Activated naive CD4-positive, alpha-beta T cell treated with anti-CD3 and anti-CD28 coated beads, Interleukin-2, amount 10 ng/mL, durations not matched to agents 7 days and 5 days (primary cell): ENCODE measurements at places on chromosomes 5 and 9.

- H3K4me3 ChIP-seq, result no peak overlapping the region
- no peaks in the 10 kb centered on the region for H3K27me3 ChIP-seq
- DNase-seq, result no peak
- H3K27ac ChIP-seq, result no peak overlapping the region
- H3K4me1 ChIP-seq, result peaks cover 7% of the 10 kb centered on the region
Measured at GRCh38 chr5:64822320-64822719, 53.6 kb downstream of the CWC27 start.

DNA sequence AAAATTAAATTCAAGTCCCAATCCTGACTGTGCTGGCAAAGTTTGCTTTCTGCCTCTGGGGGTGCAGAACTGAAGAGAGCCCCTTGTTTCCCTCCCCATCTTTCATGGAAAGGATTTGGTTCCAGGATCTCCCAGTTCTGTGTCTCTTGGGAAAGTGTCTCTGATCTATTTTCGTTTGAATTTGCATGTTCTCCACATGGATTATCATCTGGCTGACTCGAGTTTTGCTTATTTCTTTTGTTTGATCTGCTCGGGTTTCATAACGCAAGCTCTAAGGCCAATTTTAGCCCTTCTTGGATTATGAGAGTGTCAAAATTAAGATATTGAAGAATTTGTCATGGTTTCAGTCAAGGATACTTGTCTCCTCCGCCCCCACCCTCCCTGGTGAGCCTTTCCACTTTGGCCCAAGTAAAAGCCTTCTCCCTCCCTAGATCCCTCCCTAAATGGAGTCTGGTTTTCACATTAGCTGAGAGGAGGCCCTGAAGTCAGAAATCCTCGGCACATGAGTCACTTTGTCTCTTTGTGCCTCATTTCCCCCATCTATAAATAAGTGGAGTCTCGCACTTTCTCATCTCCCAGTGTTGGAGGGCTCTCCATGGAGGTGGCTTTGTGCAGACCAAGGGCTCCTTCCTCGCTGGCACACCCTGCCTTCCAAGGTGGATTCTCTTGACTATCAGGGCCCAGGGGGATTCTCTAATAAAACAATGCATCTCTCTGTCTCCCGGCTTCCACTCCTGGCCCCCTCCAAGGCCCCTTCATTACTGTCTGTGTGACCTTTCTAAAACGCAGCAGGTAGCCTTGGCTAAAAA is 17.3 kb downstream of the ADRB2 start:
- H3K27ac ChIP-seq, result no peak overlapping the region
- peaks cover 5% of the 10 kb centered on the region for H3K36me3 ChIP-seq
- no peak overlapping the region for H3K4me3 ChIP-seq
- DNase-seq, result no peak
- H3K27me3 ChIP-seq, result peaks cover 23% of the 10 kb centered on the region

- H3K36me3 ChIP-seq, result no peaks in the 10 kb centered on the region
- no peak overlapping the region for H3K4me3 ChIP-seq
- H3K4me1 ChIP-seq, result no peaks in the 10 kb centered on the region
Measured at GRCh38 chr9:23798325-23798724, 27.7 kb downstream of the ELAVL2 start.

DNA sequence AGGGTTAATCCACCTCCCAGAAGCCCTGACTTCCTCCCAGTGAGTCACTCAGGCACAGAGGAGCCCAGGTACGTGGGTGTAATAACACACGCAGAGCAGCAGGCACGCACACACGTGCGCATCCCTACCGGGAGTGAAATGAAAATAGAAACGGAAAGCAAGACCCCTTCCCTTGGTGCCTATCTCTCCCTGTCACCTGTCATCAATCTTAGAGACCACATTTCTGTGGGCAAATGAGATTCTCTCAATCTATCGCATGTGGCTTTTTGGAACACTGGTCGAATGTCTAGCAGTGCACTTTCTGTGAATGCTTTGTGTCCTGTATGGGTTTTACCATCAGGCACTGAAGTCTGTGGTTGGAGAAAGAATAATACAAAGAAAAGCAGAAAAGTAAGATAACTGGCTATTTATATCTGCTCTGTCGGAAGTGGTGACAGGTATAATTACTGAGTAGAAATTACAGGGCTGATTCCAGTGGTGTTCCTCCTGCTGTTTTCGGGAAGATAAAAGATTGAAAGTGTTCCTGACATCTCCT is 137.7 kb upstream of the GRIA1 start:
- DNase-seq, result peak; percentile 58
- H3K36me3 ChIP-seq, result no peaks in the 10 kb centered on the region
- peaks cover 15% of the 10 kb centered on the region for H3K4me1 ChIP-seq

- no peak overlapping the region for H3K27ac ChIP-seq
- no peak for DNase-seq
- H3K36me3 ChIP-seq, result no peaks in the 10 kb centered on the region
- H3K4me3 ChIP-seq, result no peak overlapping the region
- H3K27me3 ChIP-seq, result no peaks in the 10 kb centered on the region
Measured at GRCh38 chr5:7250611-7251010, 145.3 kb upstream of the ADCY2 start.

DNA sequence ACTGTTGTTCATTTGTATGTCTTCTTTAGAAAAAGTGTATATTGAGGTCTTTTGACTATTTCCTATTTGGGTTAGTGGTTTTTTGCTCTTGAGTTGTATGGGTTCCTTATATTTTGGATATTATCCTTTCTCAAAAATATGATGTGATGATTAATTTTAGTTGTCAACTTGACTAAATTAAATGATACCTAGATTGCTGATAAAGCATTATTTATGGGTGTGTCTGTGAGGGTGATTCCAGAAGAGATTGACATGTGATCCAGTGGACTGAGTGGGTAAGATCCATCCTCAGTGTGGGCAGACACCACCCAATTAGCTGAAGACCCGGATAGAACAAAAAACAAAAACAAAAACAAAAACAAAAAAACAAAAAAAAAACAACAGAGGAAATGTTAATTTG is 115.1 kb upstream of the KIF2A start:
- no peak overlapping the region for H3K4me3 ChIP-seq
- no peak for DNase-seq
- H3K4me1 ChIP-seq, result no peaks in the 10 kb centered on the region

GRCh38 chr5:112210430-112211005 is 208.6 kb downstream of the EPB41L4A start:
- no peak overlapping the region for H3K27ac ChIP-seq
- peaks cover 11% of the 10 kb centered on the region for H3K27me3 ChIP-seq
- no peaks in the 10 kb centered on the region for H3K36me3 ChIP-seq
- H3K4me1 ChIP-seq, result no peaks in the 10 kb centered on the region

DNA sequence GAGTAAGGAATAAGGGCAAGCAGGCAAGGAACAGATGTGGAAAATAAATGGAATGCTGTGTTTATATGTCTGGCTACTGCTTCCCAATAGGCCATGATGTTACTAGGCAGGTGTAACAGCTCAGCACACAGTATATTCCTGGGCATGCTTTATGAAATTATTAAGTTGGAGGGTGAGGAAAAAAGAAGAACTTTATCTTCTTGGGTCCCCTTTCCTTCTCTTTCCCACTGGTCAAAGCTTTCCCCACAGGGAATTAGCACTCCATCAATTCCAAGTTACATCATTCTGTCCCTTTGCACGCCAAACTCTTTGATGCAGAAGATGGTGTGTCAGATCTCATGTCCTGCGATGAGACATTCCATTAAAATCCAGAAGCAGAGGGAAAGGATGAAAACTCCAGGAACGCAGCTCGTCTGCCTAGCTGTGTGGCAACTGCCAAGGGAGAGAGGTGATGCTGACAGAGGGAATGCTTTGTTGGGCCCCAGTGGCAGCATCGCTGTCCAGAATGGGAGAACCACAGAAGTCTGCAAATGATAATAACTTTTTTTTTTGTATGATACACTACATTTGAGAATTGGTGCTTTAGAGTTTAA is 447.3 kb upstream of the ARRDC3 start:
- H3K27me3 ChIP-seq, result no peaks in the 10 kb centered on the region
- no peak for DNase-seq
- H3K36me3 ChIP-seq, result no peaks in the 10 kb centered on the region
- no peaks in the 10 kb centered on the region for H3K4me1 ChIP-seq
- no peak overlapping the region for H3K27ac ChIP-seq
- no peak overlapping the region for H3K4me3 ChIP-seq

DNA sequence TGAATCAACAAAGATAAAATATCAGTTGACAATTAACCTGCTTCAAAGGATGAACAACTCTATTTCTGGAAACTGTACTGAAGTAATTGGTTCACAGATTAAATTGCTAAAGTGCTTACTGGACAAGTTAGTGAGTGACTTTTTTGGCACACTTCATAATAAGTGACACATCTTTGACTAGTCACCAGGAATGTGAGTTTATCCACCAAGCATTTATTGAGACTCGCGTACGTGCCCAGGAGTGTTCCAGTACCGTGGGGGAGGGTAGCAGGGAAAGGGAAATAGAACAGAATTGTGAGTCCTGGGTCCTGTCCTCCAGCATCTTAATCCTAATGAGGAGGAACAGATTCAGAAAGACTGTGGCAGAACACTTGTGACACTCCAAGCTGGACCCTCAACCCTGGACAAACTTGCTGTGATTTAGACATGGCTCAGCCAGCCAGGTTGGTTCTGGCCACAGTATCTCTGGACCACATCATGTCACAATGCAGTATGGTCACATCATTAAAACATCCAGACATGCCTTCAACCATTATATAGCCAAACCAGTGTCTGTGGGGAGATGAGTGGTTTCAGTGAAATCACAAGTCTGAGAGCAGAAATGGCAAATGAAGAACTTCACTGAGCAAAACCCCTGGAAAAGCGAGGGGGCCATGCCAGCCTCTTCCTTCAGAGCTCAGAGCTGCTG is 623.1 kb downstream of the BNC2 start:
- no peak for DNase-seq
- no peaks in the 10 kb centered on the region for H3K4me1 ChIP-seq
- H3K27me3 ChIP-seq, result no peaks in the 10 kb centered on the region
- H3K36me3 ChIP-seq, result no peaks in the 10 kb centered on the region
- H3K4me3 ChIP-seq, result no peak overlapping the region

DNA sequence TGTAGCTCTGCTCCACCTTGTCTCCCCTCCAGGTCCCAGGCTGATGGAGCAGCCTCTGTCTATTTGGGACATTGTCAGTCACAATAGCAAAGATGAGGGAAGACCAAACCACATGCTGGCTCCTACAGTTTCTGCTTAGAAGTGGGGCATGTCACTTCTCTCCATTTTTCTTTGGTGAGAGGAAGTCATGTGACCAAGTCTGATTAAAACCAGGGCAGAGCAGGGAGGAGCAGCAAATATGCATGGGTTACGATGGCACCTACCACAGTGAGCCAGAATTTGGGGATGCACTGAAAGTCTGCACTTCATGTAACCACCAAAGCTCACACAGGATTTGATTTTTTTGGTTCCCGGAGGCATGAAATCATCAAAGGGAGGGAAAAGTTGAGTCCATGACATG is 234.6 kb downstream of the CDK5RAP2 start:
- no peak for DNase-seq
- no peaks in the 10 kb centered on the region for H3K36me3 ChIP-seq
- no peak overlapping the region for H3K27ac ChIP-seq
- peaks cover 4% of the 10 kb centered on the region for H3K4me1 ChIP-seq

GRCh38 chr9:132789719-132790118 is 88.4 kb downstream of the AK8 start:
- peaks cover 54% of the 10 kb centered on the region for H3K27me3 ChIP-seq
- no peak overlapping the region for H3K4me3 ChIP-seq
- no peaks in the 10 kb centered on the region for H3K4me1 ChIP-seq
- H3K27ac ChIP-seq, result no peak overlapping the region

GRCh38 chr5:165076686-165077085 is 1571.3 kb downstream of the MAT2B start:
- H3K4me3 ChIP-seq, result no peak overlapping the region
- no peak for DNase-seq
- H3K27me3 ChIP-seq, result no peaks in the 10 kb centered on the region
- H3K4me1 ChIP-seq, result no peaks in the 10 kb centered on the region

DNA sequence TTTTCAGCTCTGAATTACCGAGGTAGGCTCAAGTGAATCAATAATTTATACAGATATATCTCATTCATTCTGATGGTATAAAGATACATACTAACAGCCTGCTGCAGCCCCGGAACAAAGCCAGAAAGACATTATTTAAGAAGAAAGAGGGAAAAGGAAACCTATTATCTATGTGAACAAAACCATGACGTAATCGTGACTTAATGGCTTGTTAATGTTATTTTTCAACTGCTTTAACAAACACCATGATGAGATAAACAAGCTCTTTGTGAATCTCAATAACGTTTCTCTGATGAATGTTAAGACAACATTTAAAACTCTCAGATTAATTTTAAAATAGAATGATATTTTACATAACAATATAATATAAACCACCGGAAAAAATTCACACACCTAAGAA is 237.1 kb downstream of the SLF1 start:
- H3K27ac ChIP-seq, result no peak overlapping the region
- no peaks in the 10 kb centered on the region for H3K36me3 ChIP-seq
- H3K4me1 ChIP-seq, result no peaks in the 10 kb centered on the region

GRCh38 chr5:5240234-5240633 is 100.1 kb downstream of the ADAMTS16 start:
- no peaks in the 10 kb centered on the region for H3K36me3 ChIP-seq
- no peaks in the 10 kb centered on the region for H3K27me3 ChIP-seq
- DNase-seq, result no peak
- no peak overlapping the region for H3K4me3 ChIP-seq
- no peak overlapping the region for H3K27ac ChIP-seq

- H3K36me3 ChIP-seq, result no peaks in the 10 kb centered on the region
- H3K4me1 ChIP-seq, result no peaks in the 10 kb centered on the region
- no peak for DNase-seq
- no peak overlapping the region for H3K4me3 ChIP-seq
- no peaks in the 10 kb centered on the region for H3K27me3 ChIP-seq
- H3K27ac ChIP-seq, result no peak overlapping the region
Measured at GRCh38 chr5:147349241-147349640, 114.4 kb downstream of the STK32A start.
